ENCODE measurements at places on chromosomes 2 and 18.

- DNase-seq, result no peak
Measured at GRCh38 chr2:72148003-72148836, 558 bp upstream of the CYP26B1 start.

DNA sequence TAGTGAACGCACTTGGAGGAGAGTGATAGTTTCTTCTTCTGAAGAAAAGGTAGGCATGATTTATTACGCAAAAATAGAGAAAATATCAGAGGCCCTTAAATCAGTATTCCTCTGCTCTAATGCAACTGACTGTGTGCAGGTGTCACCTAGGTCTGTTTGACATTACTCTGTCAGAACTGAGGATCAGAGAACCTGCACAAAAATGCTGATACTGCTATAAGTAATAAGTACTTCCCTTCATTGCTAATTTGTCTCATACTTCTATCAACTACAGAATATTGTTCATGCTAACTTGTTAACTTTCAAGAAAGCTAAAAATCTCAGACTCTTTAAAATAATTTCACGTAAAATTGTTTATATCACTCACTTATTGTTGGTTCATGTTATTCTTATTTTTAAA lies 358.5 kb downstream of the ZNF804A start:
- no peak for DNase-seq

DNA sequence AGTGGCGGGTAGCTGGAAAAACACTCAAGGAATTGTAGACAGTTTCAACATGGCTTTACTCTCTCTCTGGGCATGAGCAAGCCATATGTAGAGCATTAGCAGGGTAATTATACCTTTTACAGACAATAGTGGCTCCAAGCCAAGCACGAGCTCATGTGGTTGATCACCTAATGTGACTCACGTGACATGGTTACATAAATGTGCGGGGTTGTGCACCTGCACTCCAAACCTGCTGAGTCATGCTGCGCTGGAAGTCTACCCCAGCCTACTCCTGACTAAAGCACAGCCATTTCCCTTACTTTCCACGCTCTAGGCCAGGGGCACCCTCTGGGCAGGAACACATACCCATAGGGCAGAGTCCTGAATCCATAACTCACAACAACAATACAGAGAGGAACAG lies 232.8 kb downstream of the MBD5 start:
- no peak for DNase-seq

- no peak for DNase-seq
Measured at GRCh38 chr2:96116424-96116878, at the start of gene ADRA2B. Gene ADRA2B (minus strand): TSS chr2:96116571. CDS start chr2:96116149, 422 bp downstream.

DNA sequence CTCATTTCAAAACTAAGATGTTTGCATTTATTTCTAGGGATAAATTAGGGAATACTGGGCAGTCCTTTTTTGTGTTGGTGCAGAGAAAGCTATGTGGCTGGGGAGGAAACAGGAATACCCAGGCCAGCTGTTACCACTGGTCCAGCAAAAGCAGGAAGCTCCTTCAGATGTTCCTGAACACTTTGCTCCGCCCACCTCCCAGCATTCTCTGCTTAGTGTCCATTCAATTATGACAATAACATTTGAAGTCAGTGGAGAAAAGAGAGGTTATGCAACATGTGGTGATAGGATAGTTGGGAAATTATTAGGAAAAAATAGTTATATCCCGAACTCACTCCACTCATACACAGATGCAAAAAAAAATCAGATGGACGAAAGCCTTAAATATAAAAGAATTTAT lies 22.1 kb upstream of the ARPC2 start:
- no peak for DNase-seq

DNA sequence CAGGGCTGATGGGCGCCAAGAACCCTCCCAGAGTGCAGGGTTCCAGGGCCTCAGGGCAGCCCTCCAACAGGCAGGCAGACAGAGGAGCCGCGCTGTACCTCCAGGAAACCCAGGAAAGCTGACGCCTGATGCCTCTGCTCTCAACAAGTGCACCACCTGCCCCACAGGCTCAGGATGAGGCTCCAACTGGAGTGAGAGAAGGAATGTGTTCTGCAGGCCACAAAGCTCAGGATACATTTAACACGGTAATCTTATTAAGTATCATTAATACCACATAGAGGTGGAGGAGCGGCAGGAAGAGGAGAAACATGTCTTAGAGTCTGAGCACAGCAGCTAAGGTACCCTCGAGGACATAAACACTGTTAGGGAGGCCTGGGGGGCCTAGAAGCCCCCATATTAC lies 155.9 kb upstream of the CAPN13 start:
- no peak for DNase-seq

DNA sequence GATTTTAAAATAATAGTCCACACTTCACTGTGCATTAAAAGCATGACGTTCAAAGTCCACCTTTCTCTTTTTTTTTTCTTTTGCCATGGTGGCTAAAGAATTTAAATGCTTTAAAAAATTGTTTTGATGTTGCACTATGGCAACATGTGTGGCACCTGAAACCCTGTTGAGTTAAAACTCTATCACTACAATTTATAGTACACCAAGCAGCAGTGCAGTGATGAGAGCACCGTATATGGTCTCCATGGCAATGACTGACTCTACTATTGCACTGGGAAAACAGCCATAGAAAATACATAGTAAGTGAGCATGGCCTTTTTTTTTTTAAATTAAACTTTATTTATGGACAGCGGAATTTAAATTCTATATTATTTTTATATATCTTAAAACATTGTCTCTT lies 298.8 kb downstream of the FIGN start:
- no peak for DNase-seq

- DNase-seq, result peak; percentile 27
Measured at GRCh38 chr18:36187193-36187825, at the start of gene MOCOS. Gene MOCOS (plus strand): TSS chr18:36187497. CDS start chr18:36187540, 43 bp downstream.

DNA sequence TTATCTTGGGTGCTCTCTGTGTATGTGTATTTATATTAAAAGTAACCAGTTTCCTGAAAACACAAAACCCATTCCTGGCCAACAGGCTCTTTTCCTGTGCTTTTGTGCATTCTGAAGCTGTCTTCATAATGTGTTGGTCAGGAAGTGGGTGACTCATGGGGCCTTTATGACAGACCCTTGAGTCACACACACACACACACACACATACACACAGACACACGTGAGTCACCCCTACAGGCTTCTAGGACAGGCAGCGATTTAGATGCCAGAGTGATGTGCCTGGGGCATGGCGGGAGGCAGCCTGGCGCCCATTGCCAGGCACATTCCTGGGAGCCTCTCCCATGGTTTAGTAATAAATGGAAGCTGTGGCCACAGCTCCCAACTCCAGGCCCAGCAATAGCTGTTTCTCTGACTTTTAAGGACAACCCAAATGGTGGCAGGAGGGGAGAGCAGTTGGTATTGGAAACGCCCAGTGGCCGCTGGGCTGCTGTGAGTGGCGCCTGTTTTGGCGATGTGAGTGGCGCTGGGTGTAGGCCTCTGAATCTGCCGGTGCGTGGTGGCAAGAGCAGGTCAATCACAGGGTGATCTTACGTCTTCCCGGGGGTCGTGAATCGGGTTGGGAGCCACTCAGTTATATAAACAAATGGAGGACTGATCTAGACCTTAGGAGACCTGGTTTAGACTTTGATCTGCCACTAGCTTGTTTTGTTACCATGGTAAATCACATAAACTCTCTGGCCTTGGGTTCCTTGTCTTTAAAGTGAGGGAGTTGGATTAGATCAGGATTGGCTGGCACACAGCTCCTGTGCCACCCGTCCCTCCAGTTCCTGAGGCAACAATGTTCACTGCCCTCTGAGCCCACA lies 150.7 kb upstream of the DLX2 start:
- DNase-seq, result no peak

GRCh38 chr2:140392824-140393223 lies 1612.6 kb upstream of the NXPH2 start:
- DNase-seq, result no peak

GRCh38 chr18:34744569-34744968 lies 34.5 kb downstream of the DTNA start:
- no peak for DNase-seq

Measured in substantia nigra (tissue), 51 donors.